ENCODE measurements at places on chromosomes 7 and 10.

DNA sequence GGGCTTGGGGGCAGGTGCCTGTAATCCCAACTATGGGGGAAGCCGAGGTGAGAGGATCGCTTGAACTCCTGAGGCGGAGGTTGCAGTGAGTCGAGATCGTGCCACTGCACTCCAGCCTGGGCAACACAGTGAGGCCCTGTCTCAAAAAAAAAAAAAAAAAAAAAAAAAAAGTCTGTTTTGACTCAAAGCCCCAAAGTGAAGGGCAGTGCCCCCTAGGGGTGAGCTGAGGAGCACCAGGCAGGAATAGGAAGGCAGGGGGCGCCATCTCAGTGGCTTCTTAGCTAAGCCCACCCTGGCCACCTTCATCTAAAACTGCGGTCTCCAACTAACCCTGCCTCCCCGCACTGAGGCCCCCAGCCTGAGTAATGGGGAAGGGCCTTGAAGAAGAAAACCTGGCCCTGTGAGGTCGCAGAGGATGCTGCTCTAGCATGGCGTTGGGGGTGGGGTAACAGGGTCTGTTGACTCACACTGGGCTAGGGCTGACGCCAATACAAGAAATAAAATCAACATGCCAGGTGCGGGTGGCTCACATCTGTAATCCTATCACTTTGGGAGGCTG is 9.8 kb downstream of the PODXL start:
- DNase-seq, result peak; percentile 67

GRCh38 chr10:62760401-62760800 is 44.1 kb upstream of the ADO start:
- DNase-seq, result no peak

- DNase-seq, result no peak
Measured at GRCh38 chr7:138245216-138245615, 169.0 kb downstream of the AKR1D1 start.

DNA sequence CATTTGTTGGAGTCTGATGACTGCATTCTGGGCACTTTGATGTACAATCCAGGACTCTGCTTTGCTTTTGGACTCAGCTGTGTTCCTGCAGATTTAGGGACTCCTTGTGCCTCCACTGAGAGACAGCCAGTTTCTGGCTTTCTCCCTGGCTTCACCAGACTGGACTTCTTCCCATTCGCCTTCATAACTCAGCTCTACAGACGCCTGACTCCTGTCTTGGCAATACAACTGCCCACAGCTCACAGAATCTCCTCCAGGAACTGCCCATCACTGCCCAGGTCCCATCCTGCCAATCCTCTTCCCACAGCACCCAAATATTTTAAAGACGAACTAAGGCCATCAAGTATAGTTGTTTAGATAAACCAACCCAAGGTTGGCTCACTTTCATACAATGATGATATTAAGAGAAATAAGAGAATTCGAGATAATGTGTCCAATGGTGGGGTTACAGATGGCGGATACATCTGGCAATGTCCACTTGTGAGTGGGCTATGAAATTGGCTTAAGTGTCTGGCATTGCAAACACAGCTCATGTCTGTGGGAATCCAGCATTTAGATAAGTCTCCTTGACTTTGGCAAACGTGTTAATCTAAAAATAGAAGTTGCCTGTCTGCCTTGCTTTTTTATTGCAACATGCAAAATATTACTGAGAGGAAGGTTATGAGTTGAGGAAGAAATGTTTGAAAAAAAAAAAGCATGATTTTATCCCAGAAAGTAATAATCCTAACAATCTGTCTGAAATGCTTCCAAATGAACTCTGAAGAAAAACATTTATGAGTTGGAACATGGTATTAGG is 95.1 kb downstream of the ITGA8 start:
- DNase-seq, result no peak

GRCh38 chr10:14179251-14179650 is 151.5 kb downstream of the FRMD4A start:
- DNase-seq, result no peak
